ENCODE measurements at places on chromosomes 7 and 10.

GRCh38 chr10:132253092-132253687 lies 54.6 kb downstream of the STK32C start:
- no peak for DNase-seq

GRCh38 chr10:10600004-10600403 lies 417.7 kb upstream of the CELF2 start:
- DNase-seq: no peak

GRCh38 chr7:112115880-112116279 lies 90.3 kb downstream of the DOCK4 start:
- DNase-seq: no peak

DNA sequence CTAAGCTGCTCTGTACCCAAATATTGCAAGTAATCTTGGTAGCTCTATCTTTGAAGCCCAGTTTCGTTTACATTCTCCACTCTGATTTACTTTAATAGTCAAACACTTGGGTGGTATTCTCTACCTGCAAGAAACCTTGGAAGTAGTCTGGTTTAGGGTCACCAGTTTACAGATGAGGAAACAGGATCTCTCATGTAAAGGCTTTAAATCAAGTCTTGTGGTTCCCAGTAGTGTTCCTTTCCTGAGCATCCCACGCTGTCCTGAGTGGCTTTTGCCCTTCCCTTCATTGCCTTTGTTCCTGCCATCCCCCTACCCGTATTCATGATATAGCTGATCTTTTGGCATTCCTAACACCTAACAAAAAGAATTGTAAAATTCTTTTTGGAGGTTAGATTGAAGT lies 20.3 kb downstream of the EXOC4 start:
- no peak for DNase-seq

DNA sequence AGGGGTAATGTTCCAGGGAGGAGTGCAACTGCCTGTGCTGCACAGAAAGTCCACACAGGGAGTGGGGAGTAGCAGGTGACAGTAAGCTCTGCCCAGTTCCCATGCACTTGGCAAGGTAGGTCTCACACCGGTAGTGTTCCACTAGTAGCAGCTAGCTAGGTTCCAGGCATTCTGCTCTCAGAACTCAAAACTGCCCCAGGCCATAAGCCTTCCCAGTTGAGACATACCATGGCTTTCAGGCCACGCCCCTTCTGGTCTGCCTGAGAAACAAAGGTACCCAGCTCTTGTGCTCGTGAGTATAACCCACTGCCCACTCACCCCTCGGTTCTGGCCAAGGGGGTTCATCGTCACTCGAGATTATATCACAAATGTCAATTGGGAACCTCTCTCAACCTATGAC lies 12.6 kb downstream of the CASP7 start:
- no peak for DNase-seq

GRCh38 chr7:131052285-131052904 lies 275.3 kb upstream of the MKLN1 start:
- DNase-seq: no peak

DNA sequence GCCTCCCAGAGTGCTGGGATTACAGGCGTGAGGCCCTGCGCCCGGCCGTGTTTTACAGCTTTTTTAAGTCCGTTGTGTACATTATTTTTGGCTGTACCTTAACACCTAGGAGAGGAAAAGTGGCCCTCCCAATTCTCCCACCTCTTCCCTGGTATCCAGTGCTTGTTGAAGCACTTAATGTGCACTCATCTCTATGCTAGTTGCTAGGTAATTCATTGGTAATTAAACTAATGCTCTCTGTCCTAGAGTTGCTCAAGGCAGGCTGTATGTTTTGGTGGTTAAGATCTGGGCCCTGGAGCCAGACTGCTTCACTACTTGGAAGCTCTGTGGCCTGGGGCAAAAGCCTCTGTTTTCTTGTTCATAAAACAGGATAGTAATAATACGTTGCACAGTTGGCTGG lies 19.6 kb downstream of the AVPI1 start:
- no peak for DNase-seq

- DNase-seq: no peak
Observed at GRCh38 chr7:128352636-128353035, 8.9 kb downstream of the PRRT4 start.

GRCh38 chr10:62627983-62628382 lies 176.5 kb upstream of the ADO start:
- no peak for DNase-seq

GRCh38 chr7:18125476-18125875 lies 97.8 kb upstream of the PRPS1L1 start:
- peak; percentile 78 for DNase-seq

DNA sequence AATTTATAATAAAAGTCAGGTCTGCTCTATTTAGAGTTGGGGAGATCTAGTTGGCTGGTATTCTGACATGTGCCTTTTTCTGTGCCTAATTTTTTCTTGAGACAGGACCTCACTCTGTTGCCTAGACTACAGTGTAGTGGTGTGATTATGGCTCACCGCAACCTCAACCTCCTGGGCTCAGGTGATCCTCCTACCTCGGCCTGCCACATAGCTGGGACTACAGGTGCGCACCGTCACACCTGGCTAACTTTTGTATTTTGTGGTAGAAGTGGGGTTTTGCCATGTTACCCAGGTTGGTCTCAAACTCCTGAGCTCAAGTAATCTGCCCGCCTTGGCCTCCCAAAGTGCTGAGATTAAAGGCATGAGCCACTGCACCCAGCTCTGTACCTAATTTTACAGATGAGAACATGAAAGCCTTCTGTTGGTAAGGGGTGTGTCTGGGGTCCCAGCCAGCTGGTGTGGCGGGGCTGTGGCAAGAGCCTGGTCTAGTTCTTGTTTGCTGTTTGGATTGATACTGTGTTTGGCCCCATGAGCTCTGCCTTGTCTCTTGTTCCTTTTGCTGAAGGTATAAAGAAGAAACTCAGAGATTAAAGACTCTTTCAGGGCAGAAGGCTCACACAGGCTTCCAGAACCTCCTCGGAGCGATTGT lies 31.4 kb downstream of the POR start:
- DNase-seq: no peak

GRCh38 chr7:75979759-75980429 lies 14.5 kb downstream of the TMEM120A start:
- DNase-seq: no peak

DNA sequence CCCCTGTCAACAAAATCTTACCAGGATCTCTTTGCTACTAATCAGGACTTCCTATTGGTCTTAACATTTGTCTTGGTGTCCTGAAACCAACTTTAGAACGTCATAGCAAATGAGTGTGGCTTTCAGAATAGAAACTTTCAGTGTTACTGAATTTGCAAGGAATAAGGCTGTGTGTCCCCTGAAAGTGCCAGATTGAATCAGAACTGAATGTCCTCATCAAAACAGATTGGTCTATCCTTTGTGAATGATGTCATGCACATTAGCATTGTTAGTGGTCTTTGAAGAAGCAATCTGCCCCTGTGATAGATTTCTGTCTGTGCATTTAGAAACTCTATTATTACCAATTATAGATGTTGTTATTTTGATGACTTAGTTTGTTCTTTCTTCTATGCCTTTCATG lies 119.9 kb downstream of the AGMO start:
- no peak for DNase-seq

Measured in fibroblast of skin of back (primary cell).